A673 (cell line): ENCODE measurements at places on chromosomes 11 and 22.

DNA sequence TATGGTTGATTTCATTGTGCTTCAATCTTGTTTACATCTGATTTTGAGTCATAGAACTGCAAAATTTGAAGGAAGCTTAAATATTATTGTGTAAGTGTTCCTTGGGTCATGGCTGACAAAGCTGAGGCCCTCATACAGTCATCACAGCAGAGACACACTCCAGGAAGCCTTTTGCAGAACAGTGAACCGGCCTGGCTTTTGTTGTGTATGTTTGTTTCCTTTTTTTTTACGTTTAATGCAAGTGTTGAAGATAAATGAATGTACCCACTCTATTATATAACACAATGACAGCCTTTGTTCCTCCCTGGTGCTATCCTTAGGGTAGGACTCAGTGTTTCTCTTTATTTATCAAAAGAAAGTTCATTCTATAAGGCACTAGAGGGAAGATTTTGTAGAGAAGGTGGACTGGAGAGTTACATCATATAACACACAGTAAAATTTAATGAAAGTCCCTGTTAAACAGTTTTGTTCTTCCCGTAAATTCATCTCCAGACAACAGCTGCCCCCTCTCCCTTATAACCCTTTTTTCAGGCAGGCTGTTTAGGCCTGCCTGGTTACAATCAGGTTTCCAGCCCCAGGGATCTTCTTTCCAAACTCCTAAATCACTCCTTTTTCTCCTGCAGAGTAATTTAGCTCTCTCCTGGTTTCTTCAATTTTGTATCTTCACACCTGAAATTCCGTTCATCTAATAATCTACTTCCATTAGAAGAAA lies 34.3 kb upstream of the CSTF3 start:
- DNase-seq = no peak

GRCh38 chr11:72422414-72422813 lies 11.9 kb downstream of the CLPB start:
- DNase-seq = no peak

DNA sequence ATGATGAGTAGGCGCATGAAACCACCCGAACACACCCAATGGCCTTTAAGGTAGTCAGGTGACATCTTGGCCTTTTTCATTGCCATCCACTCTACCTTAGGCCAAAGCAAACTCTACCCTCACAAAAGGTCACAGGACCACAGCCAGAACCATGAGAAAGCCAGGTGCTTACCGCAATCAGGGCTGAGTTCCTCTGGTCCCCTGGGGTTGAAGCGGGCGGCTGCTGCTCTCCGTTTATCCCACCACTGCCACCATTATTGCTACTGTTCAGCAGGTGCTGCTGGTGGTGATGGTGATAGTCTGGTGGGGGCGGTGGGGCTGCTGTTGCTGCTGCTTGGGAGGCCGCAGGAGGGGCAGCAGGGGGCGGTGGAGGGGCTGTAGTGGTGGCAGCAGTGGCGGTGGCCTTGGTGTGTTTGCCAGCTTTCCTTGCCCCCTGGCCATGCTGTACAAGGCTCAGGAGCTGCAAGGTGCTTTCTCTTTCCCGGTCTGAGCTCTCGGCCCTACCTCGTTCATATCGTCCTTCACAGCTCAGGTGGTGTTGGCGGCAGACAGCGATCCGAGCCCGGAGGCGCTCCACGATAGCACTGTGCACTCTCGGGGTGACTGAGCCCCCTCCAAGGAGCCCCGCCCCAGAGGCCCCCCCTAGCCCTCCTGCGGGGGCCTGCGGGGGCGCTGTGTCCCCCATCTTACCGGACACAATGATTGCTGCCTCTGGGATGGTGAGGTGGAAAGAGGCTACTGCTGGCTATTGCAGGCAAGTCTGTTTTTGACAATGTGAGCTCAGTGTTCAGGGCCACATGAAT lies 1.6 kb downstream of the MAML2 start:
- DNase-seq = no peak

- no peak for DNase-seq
Measured at GRCh38 chr22:27985323-27986275, 66.5 kb upstream of the PITPNB start.

GRCh38 chr11:2673871-2674471 lies 25.8 kb downstream of the KCNQ1OT1 start:
- DNase-seq = no peak

GRCh38 chr11:117833401-117833891 lies 8.9 kb upstream of the FXYD2 start:
- no peak for DNase-seq

DNA sequence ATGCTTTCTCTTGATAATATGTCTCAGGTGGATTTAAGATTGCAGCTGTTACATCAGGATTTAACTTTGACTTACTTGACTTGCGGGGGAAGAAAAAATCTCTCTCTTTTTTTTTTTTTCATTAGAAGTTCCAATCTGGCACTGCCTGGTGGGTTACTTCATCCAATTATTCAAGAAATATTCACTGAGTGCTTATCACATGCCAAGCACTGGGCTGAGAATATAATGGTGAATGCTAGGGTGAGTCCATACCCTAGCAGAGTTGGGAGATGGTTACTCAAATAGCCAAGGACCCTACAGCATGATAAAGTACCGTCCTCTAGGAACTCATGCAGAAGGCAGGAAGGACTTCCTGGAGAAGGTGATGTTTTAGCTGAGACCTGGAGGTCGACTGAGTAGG lies 57.9 kb upstream of the EIF3D start:
- DNase-seq = no peak

GRCh38 chr22:39296535-39296934 lies 22.9 kb downstream of the RPL3 start:
- no peak for DNase-seq
